ENCODE measurements at places on chromosomes 16 and 17.
A peak's percentile ranks its signal among the peaks of the same experiment; 100 is the strongest.

GRCh38 chr17:64497565-64498035 lies 746 bp upstream of the POLG2 start:
- no peak for DNase-seq

DNA sequence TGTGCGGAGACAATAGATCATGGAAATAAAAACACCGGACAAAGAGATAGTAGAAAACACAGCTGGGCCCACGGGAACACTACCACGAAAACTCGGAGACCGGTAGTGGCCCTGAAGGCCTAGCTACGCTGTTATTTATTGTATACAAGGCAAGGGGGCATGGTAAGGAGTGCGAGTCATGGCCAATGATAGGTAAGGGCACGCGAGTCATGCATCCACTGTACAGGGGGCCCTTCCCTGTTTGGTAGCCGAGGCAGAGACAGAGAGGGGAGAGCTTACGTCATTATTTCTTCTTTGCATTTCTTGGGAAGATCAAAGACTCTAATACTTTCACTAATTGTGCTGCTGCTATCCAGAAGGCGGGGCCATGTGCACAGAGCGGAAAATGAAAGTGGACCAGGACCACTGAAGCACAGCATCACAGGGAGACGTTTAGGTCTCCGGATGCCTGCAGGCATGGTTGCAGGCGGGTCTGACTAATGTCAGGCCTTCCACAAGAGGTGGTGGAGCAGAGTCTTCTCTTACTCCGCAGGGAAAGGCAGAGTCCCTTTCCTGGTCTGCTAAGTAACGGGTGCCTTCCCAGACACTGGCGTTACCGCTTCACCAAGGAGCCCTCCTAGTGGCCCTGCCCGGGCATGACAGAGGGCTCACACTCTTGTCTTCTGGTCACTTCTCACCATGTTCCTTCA lies 74.4 kb upstream of the ARL4D start:
- DNase-seq, result no peak

GRCh38 chr17:49226771-49227435 lies 3.7 kb downstream of the PHOSPHO1 start:
- no peak for DNase-seq

DNA sequence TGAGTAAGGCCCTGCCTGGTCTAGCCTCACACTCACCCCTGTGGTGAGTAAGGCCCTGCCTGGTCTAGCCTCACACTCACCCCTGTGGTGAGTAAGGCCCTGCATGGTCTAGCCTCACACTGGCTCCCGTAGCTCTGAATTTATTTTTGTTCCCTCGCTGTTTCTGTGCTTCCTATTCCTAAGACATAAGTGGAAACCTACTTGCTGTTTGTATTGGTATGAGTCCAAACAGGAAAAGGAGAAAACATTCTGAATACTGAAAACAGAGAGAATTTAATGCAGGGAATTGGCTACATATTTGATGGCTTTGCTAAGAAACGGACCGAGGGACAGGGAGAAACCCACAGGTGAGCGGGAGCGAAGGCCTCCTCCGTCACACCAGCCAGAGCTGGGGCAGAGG lies 267.8 kb downstream of the FOXL1 start:
- DNase-seq, result no peak

GRCh38 chr17:10417431-10417830 lies 4.3 kb downstream of the MYH8 start:
- no peak for DNase-seq

GRCh38 chr17:28335959-28336871 lies 654 bp downstream of the TNFAIP1 start:
- peak; percentile 38 for DNase-seq

- peak; percentile 18 for DNase-seq
These were observed 10.7 kb downstream of the SPNS2 start for GRCh38 chr17:4509401-4509800.

DNA sequence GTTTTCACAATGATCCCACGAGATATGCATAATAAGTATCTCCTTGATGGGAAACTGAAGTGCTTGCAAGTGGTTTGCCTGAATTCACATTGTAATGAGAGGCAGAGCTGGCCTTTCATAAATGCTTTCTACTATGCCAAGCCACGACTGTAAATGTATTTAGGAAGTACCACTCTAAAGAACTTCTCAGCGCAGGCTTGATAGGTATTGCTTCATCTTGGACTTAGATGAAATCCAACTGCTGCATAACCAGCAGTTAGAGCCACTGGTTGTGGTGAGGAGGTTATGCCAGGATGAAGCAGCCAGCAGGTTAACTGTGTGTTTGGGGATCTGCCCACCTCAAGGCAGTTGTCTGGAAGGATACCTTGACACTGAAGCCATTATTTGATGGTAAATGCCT lies 26.8 kb downstream of the MARCHF10 start:
- no peak for DNase-seq

DNA sequence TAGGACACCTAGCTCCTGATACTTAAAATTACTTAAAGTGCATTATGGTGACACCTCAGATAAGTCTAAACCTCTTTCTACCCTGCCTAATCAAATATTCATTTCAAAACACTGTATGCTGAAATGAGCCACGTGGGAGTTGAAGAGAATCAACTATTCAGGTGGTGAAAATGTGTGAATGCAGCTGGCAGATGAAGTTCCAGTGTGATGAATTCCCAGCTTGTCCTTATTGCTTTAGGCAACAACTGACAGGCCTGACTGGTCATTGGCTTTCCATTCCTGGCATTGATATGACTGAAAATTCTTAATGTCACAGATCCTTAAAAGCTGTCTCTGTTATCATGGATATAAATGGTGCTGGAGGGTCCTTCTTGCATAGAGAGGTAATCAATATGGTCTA lies 301.9 kb upstream of the TBX2 start:
- no peak for DNase-seq

All from CD4-positive, alpha-beta T cell treated with Interleukin-17A for 1 hour (primary cell).